ENCODE measurements at places on chromosomes 5 and 9.

DNA sequence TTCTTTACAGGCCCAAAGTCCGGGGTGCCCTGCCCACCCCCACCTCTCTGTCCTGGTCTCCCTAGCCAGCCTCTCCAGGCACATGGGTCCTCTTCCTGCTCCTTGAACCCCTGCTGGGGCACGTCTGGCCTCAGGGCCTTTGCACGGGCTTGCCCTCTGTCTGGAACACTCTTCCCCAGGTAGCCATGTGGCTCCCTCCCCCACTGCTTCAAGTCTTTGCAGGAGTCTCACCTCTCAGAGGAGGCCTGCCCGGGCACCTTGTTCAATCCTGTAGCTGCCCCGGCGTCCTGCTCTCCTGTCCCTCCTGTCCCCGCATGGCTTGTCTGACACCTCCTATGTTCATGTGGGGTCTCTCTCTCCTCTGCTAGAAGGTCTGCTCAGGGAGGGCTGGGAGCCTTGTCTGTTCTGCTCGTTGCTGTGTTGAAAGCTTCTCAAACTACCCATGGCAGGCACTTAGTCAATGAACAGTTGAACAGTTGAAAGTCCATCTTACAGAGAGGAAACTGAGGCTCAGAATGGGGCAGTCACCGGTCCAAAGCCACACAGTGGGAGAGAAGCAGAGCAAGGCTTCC is 241.4 kb downstream of the PBX3 start:
- DNase-seq: no peak

GRCh38 chr9:111965566-111966019 is 69.0 kb downstream of the UGCG start:
- no peak for DNase-seq

DNA sequence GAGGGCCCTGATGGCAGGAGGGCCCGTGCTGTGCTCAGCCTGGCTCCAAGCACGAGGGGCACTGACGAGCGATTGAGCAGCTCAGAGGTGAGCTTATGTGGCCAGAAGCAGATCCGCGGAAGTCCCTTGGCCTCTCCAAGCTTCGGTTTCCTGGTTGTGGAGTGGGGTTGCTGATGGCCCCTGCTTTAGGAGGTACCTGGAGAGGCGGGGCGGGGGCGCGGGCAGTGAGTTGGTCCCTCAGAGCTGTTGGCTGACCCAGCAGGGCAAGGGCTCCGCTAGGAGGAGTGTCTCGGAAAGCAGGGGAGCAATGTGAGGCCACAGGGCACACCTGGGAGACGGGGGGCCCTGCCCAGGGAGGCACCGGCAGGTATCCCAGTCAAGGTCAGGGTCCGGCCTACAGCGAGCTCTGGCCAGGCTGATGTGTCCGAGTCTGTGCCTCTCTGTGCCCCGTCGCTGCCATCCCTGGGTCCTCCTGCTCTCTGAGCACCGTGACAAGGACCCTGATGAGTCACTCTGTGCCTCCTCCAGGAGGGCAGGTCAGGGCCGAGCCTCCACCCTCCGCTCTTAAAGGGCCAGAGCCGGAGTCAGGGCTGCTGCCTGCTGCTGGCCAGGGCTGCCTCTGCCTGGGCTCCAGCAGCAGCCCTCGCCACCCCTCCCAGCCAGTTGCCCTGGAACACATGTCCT is 14.8 kb downstream of the NCS1 start:
- DNase-seq: no peak

- DNase-seq: no peak
These were observed 78.9 kb upstream of the ADRB2 start for GRCh38 chr5:148747536-148747906.

- no peak for DNase-seq
These were observed 57.5 kb upstream of the GNA14 start for GRCh38 chr9:77705636-77706035.

DNA sequence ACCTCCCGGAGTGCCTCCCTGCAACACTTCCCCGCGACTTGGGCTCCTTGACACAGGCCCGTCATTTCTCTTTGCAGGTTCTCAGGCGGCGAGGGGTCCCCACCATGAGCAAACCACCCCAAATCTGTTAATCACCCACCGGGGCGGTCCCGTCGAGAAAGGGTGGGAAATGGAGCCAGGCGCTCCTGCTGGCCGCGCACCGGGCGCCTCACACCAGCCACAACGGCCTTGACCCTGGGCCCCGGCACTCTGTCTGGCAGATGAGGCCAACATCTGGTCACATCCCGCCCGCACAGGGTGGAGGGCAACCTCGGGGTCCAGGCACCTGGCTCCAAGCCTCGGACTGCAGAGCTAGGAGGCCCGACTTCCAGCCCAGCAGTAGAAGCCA is 776 bp upstream of the TERT start:
- DNase-seq: no peak

DNA sequence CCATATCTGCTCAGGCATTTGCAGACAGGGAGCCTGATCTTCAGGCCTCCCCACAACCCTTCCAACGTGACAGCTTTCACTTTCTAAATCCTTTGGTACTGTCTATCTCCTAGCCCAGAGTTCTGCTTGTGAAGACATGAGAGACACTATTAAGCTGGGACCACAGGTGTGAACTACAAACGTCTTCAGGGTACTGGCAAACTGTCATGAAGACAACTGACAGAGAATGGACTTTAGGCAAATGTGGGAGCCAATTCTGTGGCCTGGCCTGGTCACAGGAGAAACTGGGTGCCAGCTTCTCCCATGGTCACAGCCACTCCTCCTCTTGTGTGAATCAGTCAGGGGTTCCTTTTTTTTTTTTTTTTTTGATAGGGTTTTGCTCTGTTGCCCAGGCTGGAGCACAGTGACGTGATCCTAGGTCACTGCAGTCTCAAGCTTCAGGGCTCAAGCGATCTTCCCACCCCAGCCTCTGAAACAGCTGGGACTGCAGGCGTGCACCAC is 10.4 kb downstream of the TRIM14 start:
- DNase-seq: no peak

GRCh38 chr9:30258094-30258493 is 2126.3 kb upstream of the ACO1 start:
- no peak for DNase-seq

- no peak for DNase-seq
These were observed 19.9 kb upstream of the SUSD1 start for GRCh38 chr9:112194969-112195431.

DNA sequence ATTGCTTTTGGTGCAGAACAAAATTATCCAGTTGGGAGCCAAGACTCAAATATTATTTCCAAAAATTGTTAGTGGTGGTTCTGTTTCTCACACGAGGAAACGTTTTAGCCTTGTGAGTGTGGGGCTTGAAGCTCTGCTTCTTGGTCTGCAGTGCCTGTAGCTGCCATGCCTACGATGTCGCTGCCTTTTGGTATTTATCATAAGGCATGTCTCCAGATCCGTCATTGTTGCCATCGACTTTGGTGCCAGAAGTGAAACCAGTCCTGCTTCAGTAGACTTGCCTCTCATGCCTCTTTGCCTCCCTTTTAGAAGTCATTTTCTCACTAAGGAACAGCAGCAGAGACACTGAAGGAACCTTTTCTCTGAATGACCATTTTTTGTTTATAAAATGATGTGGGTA is 29.7 kb upstream of the CATSPER3 start:
- no peak for DNase-seq

GRCh38 chr5:160167624-160168165 is 48.4 kb upstream of the PWWP2A start:
- no peak for DNase-seq

DNA sequence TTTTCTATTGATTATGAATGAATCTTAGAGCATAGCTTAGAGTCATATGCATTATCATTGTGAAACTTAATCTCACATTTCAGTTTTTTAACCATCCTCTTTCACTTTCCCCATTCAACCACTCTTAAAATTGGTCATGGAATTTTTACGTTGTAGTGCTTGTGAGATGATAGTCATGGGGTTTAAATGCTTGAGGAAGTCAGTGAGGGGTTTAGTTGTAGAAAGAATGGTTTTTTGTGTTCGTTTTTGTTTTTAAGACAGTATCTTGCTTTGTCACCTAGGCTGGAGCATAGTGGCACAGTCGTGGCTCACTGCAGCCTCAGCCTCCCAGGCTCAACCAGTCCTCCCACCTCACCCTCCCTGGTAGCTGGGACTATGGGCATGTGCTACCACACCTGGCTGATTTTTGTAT is 19.6 kb downstream of the UGCG start:
- peak; percentile 17 for DNase-seq

DNA sequence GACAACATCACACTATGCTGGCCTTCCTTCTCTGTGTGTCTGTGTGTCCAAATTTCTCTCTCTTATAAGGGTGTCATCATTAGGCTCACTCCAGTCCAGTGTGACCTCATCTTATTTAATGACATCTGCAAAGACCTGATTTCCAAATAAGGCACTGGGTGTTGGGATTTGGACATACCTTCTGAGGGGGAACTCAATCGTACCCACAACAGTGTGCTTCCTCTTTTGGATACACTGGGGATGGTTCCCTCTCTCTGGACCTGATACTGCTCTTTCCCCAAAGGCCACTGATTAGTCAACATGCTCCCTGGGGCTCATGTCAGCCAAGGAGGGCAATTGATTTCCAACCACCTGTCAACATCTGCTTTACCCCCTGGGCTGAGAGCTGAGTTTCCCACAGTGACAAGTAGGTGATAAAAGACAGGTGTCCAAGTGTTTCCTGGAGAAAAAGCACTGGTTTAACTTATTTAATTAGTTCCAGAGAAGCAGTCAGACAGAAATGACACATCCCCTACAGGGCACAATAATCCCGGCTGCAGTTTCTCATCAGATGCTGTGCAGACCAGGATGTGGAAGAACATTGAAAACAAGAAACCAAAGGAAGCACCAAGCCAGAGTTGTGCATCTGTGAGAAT is 17.8 kb upstream of the CEP72 start:
- DNase-seq: no peak

DNA sequence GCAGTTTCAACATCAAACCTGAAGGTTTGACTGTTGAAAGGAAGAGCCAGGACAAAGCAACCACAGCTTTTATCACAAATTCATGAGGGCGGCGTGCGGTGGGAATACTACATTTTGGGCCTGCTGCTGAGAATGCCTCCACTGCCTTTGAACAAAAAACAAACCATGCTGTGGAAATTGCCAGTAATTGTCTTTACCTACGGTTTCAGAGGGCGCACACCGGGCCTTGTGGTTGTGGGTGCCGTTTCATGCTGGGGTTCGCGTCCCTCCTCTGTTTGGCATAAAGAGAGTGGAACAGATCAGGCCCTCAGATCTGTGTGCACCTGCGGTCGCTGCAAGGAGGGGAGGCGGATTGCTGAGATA is 27.6 kb upstream of the TCF7 start:
- peak; percentile 82 for DNase-seq

DNA sequence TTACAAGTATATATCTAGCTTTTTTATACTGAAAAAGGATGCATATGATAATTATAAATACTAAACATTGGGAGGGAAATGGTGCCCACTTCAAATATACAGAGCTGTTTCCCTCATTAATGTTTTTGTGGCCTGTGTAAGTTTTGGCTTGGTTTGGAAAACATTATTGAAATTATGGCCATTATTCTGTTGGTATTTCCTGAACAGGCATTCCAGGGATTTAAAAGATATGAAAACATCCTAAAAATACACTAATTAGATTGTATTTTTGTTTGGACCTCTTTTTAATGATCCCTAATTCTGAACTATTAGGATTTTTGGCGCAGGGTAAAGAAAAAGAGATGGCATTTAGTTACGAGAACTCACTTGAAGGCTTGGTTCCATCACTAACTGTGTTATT is 50.9 kb downstream of the CLINT1 start:
- DNase-seq: no peak

- no peak for DNase-seq
These were observed 214.3 kb downstream of the C9orf50 start for GRCh38 chr9:129406278-129407225.

GRCh38 chr5:74627646-74628279 is 12.8 kb downstream of the ENC1 start:
- DNase-seq: no peak

DNA sequence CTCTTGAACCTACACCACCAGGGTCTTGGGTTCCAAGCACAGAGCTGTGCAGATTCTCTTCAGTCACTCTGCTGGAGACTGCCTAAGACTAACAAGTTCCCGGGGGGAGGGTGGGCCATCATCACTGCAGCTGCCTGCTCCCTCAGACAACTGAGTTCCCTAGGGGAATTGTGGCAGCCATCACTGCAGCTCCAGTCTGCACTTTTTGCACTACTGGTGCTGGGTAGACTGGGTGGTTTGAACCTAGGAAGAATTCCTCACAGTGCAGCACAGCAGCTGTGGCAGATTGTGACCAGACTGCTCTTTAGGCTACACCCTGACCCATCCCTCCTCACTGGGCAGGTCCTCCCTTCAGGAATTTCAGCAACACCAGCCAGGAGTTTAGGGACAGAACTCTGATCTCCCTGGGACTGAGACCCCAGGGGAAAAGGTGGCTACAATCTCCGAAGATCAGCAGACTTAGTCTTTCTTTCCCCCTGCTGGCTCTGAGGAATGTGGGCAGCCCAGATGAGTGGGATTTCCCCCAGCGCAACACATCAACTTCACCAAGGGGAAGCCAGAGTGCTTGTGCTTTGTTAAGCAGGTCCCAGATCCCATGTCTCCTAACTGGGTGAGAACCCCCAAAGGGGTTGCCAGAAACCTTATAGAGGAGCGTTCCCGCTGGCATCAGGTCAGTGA is 30.9 kb upstream of the RGMB start:
- no peak for DNase-seq

DNA sequence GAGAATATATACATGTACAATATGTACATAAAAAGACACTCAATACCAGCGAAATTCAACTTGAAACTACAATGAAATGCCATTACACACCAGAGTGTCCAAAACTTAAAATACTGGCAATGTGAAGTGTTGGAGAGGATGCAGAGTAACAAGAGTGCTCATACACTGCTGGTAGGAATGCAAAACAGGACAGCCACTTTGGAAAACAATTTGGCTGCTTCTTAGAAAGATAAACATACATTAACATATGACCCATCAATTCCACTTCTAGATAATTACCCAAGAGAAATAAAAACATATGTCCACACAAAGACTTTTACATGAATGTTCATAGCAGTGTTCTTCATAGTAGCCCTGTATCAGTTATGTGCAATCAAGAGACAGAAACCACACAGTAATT is 39.4 kb upstream of the BARX1 start:
- no peak for DNase-seq

DNA sequence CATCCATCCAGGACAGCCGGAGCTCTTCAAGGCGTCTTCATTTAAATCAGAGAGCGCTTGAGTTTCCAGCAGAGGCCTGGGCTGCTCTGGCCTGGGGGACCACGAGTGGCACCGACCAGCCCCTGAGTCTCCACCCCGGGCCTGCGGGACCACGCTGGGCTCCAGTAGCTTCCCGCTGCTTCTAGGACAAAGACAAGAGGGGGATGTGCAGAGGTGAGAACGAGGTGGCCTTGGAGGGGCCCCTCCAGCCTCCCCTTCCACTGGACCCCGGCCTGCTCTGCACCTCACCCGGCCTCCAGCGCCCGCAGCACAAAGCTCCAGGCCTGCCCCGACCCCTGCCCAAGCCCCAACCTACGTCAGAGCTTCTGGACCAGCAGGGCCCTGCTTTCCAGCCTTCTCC is 81.6 kb downstream of the IRX2 start:
- DNase-seq: no peak

Measured in activated CD4-positive, alpha-beta T cell treated with anti-CD3 and anti-CD28 coated beads, Interleukin-2, amount 50 U/mL, for 24 hours (primary cell).